ENCODE measurements at places on chromosomes 4 and X. TPM values are rescaled to one million over a fixed set of nuclear protein-coding genes. Genes with fewer than 3 reads are reported as not detected.

Gene CPZ
- 1.6 TPM for total RNA-seq

Gene RBM47
- total RNA-seq = 79.0 TPM

Gene CLGN
- total RNA-seq = 2.2 TPM

Gene UGT2B11
- total RNA-seq = not detected

Gene SSX2B
- total RNA-seq = not detected

Gene ARHGAP36
- not detected for total RNA-seq

Gene SLC10A3
- total RNA-seq = 33.6 TPM

Gene RS1
- total RNA-seq = not detected

Gene XK
- total RNA-seq = 0.16 TPM

Gene TLL1
- total RNA-seq = 10.9 TPM

Data from mesangial cell (primary cell).